Body of pancreas (tissue), 4 donors: ENCODE measurements at places on chromosomes 6 and 20. TPM values are rescaled to one million over a fixed set of nuclear protein-coding genes. Genes with fewer than 3 reads are reported as not detected.

The FIG4 gene
- total RNA-seq, result 9.3 TPM

- no peak overlapping the region for H3K4me3 ChIP-seq
- no peak for DNase-seq
- no peaks in the 10 kb centered on the region for H3K27me3 ChIP-seq
- peaks cover 5% of the 10 kb centered on the region for H3K36me3 ChIP-seq
- peaks cover 14% of the 10 kb centered on the region for H3K4me1 ChIP-seq
These were observed 35.4 kb downstream of the TMEM242 start for GRCh38 chr6:157287923-157288322.

The TSPO2 gene
- total RNA-seq, result not detected

DNA sequence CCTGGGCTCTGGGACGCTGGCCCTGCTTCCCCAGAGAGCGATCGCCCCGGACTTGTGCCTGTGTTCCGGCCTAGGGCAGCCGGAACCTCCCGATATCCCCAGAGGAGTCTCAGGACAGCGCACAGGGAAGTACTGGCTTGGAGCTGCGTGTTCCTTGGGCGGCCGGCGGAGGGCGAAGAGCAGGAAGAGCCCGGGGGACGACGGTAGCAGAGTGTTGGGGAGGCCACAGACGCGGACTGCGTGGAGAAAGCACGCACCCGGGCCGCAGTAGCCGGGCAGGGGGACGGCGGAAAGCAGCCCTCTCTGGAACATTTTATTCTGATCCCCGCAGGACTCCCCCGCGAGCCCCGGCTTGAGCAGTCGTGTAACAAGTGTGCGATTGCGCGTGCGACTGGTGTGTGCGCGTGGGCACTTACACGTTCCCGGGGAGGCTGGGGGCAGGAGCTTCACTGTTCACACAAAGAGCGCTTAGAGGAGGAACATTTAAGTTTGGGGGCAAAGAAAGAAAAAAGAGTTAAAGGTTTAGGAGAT, 36.1 kb downstream of the NCR2 start:
- H3K4me3 ChIP-seq, result no peak overlapping the region
- no peak overlapping the region for H3K27ac ChIP-seq
- peaks cover 46% of the 10 kb centered on the region for H3K4me1 ChIP-seq
- no peak for DNase-seq
- H3K27me3 ChIP-seq, result peaks cover 30% of the 10 kb centered on the region
- no peaks in the 10 kb centered on the region for H3K36me3 ChIP-seq

The KIF25 gene
- total RNA-seq, result not detected

- no peak overlapping the region for H3K4me3 ChIP-seq
- H3K27me3 ChIP-seq, result no peaks in the 10 kb centered on the region
- no peaks in the 10 kb centered on the region for H3K36me3 ChIP-seq
- H3K4me1 ChIP-seq, result peaks cover 29% of the 10 kb centered on the region
These were observed 19.7 kb upstream of the UTRN start for GRCh38 chr6:144265390-144265789.

The ELOVL2 gene
- 3.0 TPM for total RNA-seq

- H3K27me3 ChIP-seq, result no peaks in the 10 kb centered on the region
- no peak overlapping the region for H3K4me3 ChIP-seq
- no peaks in the 10 kb centered on the region for H3K36me3 ChIP-seq
These were observed 111.8 kb downstream of the EDN3 start for GRCh38 chr20:59412181-59412580.

GRCh38 chr6:168877821-168878282, 375.8 kb downstream of the THBS2 start:
- H3K36me3 ChIP-seq, result no peaks in the 10 kb centered on the region
- H3K4me1 ChIP-seq, result no peaks in the 10 kb centered on the region
- H3K27me3 ChIP-seq, result no peaks in the 10 kb centered on the region
- DNase-seq, result peak; percentile 40

DNA sequence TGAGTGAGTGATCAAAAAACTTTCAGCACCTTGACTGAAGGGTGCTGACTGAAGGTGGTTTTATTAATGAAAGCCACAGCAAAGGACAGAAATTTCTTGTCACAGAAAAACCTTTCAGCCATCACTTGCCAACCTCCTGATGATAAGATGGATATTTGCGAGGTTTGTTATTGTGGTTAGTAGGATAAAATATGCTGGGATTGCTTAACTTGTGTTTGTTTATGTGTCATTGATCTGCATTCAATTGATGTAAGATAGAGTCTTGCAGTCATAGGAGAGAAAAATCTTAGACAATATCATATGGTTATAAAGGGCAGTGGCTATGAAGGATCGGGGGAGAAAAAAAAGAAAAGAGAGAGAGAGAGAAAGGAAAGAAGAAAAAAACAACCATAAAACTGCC, 1.2 kb downstream of the TSBP1 start:
- no peak for DNase-seq
- no peak overlapping the region for H3K4me3 ChIP-seq
- H3K27me3 ChIP-seq, result no peaks in the 10 kb centered on the region

DNA sequence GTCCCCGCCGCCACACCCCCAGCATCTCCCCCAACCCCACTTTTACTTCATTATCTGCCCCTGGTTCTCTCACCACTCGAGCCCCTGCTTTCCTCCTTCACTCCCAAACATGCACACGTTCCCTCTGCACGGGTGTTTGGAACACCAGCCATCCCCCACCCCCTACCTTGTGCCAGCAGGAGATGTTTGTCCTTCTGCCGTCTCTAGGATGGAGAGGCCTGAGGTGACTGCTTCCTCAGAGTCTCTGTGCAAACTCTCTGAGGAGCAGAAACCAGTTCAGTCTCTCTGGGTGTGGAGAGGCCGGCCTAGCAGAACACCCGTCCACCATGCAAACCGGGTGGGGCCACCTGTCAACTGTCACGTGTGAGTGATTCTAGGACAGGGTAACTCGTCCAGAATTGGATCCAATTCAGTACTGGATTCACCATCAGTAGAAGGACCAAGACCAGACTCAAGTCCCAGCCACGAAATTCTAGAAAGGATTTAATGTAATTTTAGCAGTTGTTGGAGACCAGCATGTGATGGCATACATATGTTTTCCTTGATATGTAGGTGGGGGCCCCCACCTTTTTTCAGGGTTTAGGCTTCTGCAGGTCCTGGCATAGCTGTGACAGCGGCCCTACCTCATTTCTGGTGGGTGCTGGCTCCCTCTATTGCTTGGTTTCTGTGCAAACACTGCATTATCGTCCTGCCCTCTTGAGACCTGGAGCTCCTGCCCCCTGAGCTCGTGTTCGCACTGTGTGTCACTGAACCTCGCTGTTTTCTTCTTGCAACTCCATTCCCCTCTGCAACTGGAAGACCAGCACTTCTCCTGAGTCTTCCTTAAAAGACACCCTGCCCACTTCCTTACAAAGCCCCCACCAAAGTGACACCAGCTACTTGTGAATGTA, at the start of gene RAET1E:
RAET1E (minus strand) TSS at position 259 of the 890 bp plus-strand sequence. CDS start 7,212 bp downstream, outside the sequence.
- DNase-seq, result no peak
- peaks cover 12% of the 10 kb centered on the region for H3K4me1 ChIP-seq
- H3K27me3 ChIP-seq, result no peaks in the 10 kb centered on the region
- H3K4me3 ChIP-seq, result no peak within 1 kb of the TSS
- no peaks in the 10 kb centered on the region for H3K36me3 ChIP-seq

The ENPP1 gene
- 16.2 TPM for total RNA-seq

The UQCC2 gene
- 4.0 TPM for total RNA-seq

The ENTPD6 gene
- 59.9 TPM for total RNA-seq

The MCHR2 gene
- not detected for total RNA-seq

The TMEM30A gene
- total RNA-seq, result 20.8 TPM

- no peaks in the 10 kb centered on the region for H3K36me3 ChIP-seq
- no peak overlapping the region for H3K4me3 ChIP-seq
- no peaks in the 10 kb centered on the region for H3K27me3 ChIP-seq
- no peak overlapping the region for H3K27ac ChIP-seq
These were observed 5.1 kb downstream of the HLA-C start for GRCh38 chr6:31266567-31267360.

The NFKBIE gene
- total RNA-seq, result 18.9 TPM

The SEMG1 gene
- total RNA-seq, result not detected

DNA sequence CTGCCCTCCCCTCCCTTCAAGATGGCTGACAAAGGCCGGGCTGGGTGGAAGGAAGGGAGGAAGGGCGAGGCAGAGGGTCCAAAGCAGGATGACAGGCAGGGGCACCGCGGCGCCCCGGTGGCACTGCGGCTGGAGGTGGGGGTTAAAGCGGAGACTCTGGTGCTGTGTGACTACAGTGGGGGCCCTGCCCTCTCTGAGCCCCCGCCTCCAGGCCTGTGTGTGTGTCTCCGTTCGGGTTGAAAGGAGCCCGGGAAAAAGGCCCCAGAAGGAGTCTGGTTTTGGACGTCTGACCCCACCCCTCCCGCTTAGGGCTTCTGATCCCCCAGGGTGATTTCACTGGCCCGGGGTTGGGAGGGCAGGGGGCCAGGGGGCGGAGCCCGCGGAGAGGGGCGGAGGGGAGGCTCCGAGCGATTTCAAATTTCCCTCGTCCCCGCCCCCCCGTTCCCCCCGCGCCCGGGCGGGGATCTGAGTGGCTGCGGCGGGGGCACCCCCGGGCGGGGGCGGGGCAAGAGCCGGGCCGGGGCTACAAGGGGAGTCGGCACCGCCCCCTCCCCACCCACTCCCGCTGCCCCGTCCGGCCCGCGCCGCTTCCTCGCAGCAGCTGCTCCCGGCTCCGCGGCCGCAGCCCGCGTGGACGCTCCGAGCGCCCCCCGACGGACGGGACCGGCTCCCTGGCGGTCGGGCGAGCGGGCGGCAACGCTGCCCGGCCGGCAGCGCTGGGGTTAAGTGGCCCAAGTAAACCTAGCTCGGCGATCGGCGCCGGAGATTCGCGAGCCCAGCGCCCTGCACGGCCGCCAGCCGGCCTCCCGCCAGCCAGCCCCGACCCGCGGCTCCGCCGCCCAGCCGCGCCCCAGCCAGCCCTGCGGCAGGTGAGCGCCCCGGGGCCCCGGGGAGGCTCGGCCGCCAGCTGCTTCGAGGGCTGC, at the start of gene DNMT3B:
DNMT3B (plus strand) TSS at position 555 of the 923 bp plus-strand sequence. CDS start 17,939 bp downstream, outside the sequence.
- no peaks in the 10 kb centered on the region for H3K36me3 ChIP-seq
- H3K4me3 ChIP-seq, result peak within 1 kb of the TSS; percentile 67
- H3K27me3 ChIP-seq, result no peaks in the 10 kb centered on the region
- H3K27ac ChIP-seq, result peak within 1 kb of the TSS; percentile 22

- H3K27me3 ChIP-seq, result no peaks in the 10 kb centered on the region
- no peak for DNase-seq
- H3K27ac ChIP-seq, result no peak overlapping the region
- no peak overlapping the region for H3K4me3 ChIP-seq
- H3K4me1 ChIP-seq, result no peaks in the 10 kb centered on the region
These were observed 168.9 kb downstream of the FRK start for GRCh38 chr6:115891750-115892149.

The SLC52A3 gene
- total RNA-seq, result 1.3 TPM

DNA sequence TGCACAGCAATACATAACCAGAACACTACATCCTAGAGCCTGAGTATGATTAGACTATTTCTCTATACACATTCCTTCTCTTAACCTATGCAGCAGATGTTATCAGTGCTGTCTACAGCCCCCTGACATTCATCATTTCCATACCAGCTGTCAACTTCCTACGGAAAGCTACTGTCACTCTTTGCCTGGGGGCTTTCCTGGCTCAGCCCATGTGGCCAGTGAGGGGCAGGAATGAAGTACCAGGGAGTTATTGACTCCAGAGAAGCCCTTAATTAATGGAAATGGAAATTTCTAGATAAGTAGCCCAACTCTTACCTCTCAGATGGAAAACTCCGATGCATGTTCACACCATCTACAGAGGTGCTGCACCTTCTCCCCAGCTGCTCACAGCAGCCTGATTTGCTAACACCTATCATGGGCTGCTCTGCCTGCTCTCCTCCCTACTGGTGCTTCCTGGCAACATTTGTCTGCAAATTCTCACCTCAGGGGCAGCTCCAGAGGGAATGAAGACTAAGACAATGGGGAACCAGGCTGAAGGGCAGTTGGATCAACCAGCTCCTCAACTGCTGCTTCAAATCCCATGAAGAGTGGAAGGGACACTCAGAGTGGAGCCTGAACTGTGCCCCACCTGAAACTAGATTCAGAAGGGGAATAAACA, 59.6 kb downstream of the LINC00237 start:
- H3K27me3 ChIP-seq, result no peaks in the 10 kb centered on the region
- no peak overlapping the region for H3K27ac ChIP-seq
- H3K4me3 ChIP-seq, result no peak overlapping the region
- no peaks in the 10 kb centered on the region for H3K4me1 ChIP-seq
- DNase-seq, result no peak

The MARCKS gene
- total RNA-seq, result 68.5 TPM

- H3K27ac ChIP-seq, result no peak overlapping the region
- H3K27me3 ChIP-seq, result no peaks in the 10 kb centered on the region
- H3K4me3 ChIP-seq, result no peak overlapping the region
- no peaks in the 10 kb centered on the region for H3K4me1 ChIP-seq
These were observed 15.1 kb downstream of the RFPL4B start for GRCh38 chr6:112362027-112362795.

The LPA gene
- 0.52 TPM for total RNA-seq

DNA sequence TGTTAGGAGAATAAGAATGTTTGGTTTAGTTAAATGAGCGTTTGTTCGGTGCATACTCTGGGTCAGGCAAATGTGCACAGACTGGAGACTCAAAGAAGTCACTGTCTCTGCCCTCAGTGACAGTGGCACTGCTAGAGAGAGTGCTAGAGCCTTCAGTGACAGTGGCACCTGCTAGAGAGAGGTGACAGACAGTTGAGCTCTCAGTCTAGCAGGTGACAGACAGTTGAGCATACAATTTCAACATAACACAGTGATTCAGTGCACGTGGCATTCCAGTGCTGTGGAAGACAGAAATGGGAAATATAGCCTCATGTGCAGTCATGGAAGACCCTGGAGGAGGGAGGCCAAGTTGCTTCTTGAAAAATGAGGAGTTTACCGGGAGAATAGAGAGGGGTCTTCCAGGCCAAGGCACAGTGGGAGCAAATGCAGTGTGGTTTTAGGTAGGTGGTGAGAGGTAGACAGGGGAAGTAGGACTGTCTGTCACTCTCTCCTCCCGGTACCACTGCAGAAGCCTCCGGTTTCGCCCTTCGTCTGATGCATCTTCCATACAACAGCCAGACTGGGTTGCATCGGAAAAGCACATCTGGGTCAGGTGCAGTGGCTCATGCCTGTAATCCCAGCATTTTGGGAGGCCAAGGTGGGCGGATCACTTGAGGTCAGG, 107.9 kb upstream of the CLDN20 start:
- no peak for DNase-seq
- no peak overlapping the region for H3K27ac ChIP-seq
- H3K27me3 ChIP-seq, result no peaks in the 10 kb centered on the region
- no peak overlapping the region for H3K4me3 ChIP-seq
- H3K36me3 ChIP-seq, result no peaks in the 10 kb centered on the region

GRCh38 chr6:37699887-37700619, 2.4 kb upstream of the MDGA1 start:
- H3K36me3 ChIP-seq, result no peaks in the 10 kb centered on the region
- no peak overlapping the region for H3K4me3 ChIP-seq
- no peak overlapping the region for H3K27ac ChIP-seq
- no peak for DNase-seq

- no peak overlapping the region for H3K4me3 ChIP-seq
- no peaks in the 10 kb centered on the region for H3K4me1 ChIP-seq
These were observed 392.4 kb downstream of the TAF4 start for GRCh38 chr20:61673152-61673847.

The ECT2L gene
- total RNA-seq, result not detected

The BCAS4 gene
- under 0.01 TPM for total RNA-seq

The SPAG4 gene
- total RNA-seq, result 17.9 TPM

- H3K27me3 ChIP-seq, result no peaks in the 10 kb centered on the region
- DNase-seq, result no peak
- H3K4me3 ChIP-seq, result no peak overlapping the region
These were observed 111.6 kb upstream of the EYA4 start for GRCh38 chr6:133129556-133129955.

- DNase-seq, result no peak
- H3K4me3 ChIP-seq, result no peak overlapping the region
- no peaks in the 10 kb centered on the region for H3K4me1 ChIP-seq
- H3K27me3 ChIP-seq, result no peaks in the 10 kb centered on the region
- H3K36me3 ChIP-seq, result no peaks in the 10 kb centered on the region
- no peak overlapping the region for H3K27ac ChIP-seq
These were observed 116.2 kb downstream of the ME1 start for GRCh38 chr6:83314693-83315092.
